ENCODE measurements at places on chromosomes 7 and 10.

GRCh38 chr10:88934900-88935672 is 17.5 kb downstream of the ACTA2 start:
- peak; percentile 75 for DNase-seq

DNA sequence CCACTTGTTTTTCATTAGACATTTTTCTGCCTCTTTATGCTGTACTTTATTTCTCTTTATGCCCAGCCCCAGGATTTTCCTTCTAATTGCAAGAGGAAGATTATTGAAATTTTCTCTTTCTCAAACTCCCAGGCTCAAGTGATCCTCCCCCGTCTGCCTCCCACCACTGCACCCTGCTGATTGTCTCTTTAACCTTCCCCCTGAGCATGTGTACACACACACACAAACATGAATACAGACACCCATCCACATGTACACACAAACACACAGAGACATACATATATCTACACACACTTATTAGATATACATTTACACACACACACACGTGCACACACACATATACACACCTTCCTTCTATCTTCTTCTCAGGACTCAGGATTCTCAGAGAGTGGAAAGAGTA is 37.3 kb upstream of the MAP3K8 start:
- DNase-seq = peak; percentile 71

- no peak for DNase-seq
Measured at GRCh38 chr7:131896165-131896863, 339.9 kb upstream of the PODXL start.

- no peak for DNase-seq
Measured at GRCh38 chr10:36542493-36542892, 582.9 kb upstream of the ANKRD30A start.

DNA sequence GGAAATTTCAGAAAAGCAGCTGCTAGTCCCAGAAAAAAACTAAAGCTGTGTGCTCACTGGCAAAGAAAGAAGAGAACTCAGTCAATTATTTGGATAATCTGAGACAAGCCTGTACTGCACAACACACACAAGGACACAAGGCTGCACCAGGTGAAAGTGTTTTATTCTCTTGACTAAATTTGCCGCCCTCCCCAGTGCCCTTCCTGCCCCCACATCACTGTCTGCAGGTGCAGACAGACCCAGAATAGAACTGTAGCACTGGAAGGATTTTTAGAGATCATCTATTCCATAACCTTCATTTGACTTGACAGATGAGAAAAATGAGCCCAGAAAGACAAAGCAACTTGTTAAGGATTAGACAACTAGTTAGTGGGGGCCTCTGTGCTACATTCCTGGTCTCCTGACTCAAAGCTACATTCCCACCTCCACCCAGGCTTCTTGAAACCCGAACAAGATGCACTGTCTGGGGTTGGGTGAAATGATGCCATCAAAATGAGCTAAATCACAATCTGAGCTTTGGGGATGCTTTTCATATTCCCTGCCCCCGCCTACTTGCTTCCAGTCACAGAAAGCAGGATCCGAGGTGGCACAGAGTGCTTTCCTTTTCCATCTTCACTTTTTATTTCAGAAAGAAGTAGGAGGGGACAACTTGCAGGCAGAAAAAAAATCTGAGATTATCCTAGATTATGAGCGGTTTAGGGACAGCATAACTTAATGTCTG is 5.2 kb upstream of the VAX1 start:
- no peak for DNase-seq

GRCh38 chr10:103859161-103860086 is 4.0 kb upstream of the SH3PXD2A start:
- DNase-seq = peak; percentile 78
